Esophagus squamous epithelium (tissue), 5 donors: ENCODE measurements at places on chromosomes 3 and 15.

DNA sequence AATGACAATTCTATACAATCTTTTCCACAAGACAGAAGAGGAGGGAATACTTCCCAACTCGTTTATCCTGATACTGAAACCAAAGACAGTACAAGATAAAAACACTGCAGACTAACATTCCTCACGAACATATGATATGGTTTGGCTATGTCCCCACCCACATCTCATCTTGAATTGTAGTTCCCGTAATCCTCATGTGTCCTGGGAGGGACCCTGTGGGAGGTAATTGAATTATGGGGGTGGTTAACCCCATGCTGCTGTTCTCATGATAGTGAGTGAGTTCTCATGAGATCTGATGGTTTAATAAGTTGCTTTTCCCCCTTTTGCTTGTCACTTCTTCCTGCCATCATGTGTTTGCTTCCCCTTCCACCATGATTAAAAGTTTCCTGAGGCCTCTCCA lies 83.9 kb upstream of the PROK2 start:
- H3K27me3 ChIP-seq = no peaks in the 10 kb centered on the region
- no peak overlapping the region for H3K27ac ChIP-seq
- DNase-seq = no peak

- H3K36me3 ChIP-seq = no peaks in the 10 kb centered on the region
- peaks cover 39% of the 10 kb centered on the region for H3K4me1 ChIP-seq
- no peaks in the 10 kb centered on the region for H3K27me3 ChIP-seq
- no peak overlapping the region for H3K4me3 ChIP-seq
Observed at GRCh38 chr3:123089611-123090331, 22.9 kb downstream of the PDIA5 start.

GRCh38 chr3:13217736-13218540 lies 144.7 kb upstream of the IQSEC1 start:
- no peaks in the 10 kb centered on the region for H3K36me3 ChIP-seq
- DNase-seq = no peak
- H3K4me1 ChIP-seq = no peaks in the 10 kb centered on the region
- H3K27me3 ChIP-seq = peaks cover 26% of the 10 kb centered on the region

DNA sequence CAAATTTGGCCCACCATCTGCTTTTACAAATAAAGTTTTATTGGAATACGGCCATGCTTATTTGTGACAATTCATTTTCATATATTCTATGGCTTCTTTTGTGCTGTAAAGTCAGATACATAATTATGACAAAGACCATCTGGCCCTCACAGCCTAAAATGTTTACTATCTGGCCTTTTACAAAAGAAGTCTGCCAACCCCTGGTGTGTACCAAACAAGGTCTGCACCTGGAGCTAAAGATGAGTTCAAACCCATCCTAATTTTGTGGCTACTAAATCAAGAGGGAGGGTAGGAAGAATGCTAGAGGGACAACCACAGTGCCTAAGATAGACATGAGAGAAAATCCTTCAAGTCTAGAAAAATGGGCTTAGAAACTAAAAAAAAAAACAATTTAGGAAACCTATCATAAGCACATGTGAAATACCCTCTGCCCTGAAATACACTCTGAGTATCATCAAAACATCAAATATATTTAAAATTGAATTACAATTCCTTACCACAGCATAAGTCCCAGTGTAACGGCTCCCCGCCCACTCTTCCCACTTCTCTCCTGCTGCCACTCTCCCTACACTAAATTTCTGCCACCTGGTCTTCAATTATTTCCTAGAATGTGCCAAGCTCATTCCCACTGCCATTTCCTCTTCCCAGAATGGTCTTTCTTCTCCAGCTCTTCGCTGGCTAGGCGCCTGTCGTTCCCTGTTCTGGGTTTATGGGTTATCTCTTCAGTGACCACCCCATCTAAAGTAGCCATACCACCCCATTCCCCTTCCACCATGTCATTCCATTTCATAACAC lies 950.7 kb upstream of the CFAP20DC start:
- DNase-seq = no peak
- H3K36me3 ChIP-seq = no peaks in the 10 kb centered on the region
- H3K4me3 ChIP-seq = no peak overlapping the region
- no peak overlapping the region for H3K27ac ChIP-seq
- H3K4me1 ChIP-seq = no peaks in the 10 kb centered on the region

DNA sequence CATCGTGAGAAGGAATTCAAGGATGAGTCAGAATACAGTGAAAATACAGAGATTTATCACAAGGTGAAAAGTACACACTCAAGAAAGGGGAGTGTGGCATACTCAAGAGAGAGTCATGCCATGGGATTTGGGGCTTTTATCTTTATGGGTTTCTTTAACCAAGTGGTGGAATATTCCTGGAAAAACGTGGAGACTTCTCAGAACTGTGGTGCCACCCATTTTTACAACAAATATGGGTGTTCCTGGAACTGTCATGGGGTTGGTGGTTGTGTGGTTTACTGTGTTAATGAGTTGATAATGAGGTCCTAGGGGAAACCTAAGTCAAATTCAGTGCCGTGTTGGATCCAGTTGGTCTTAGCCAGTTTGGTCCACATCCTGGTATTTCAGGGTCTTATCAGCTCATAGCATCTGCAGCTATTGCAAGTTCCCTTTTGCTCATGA lies 497.2 kb downstream of the GABRG3 start:
- no peaks in the 10 kb centered on the region for H3K4me1 ChIP-seq
- H3K4me3 ChIP-seq = no peak overlapping the region
- H3K27me3 ChIP-seq = no peaks in the 10 kb centered on the region
- no peaks in the 10 kb centered on the region for H3K36me3 ChIP-seq

- peaks cover 8% of the 10 kb centered on the region for H3K4me1 ChIP-seq
- H3K27ac ChIP-seq = peak overlapping the region; percentile 97
- no peaks in the 10 kb centered on the region for H3K36me3 ChIP-seq
- no peak for DNase-seq
Observed at GRCh38 chr3:153159771-153160397, 2.1 kb upstream of the RAP2B start.

DNA sequence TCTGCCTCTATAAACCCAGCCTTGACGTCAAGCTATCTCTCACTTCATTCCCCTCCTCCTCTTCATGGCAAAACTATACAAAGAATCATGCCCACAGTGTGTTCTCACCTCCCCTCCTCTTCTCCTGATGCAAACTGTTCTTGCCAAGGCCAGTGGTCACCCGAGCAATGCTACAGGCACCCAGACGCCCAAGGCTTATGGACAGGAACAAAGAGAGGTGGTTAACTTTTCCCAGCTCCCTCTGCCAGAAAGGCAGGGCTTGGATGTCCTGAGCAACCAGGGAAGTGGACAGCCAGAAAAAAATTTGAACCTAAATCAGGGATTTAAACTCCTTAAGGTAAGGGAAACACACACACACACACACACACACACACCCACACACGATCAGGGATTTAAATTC lies 5.1 kb downstream of the SLC41A3 start:
- H3K4me1 ChIP-seq = peaks cover 24% of the 10 kb centered on the region
- DNase-seq = no peak
- no peak overlapping the region for H3K4me3 ChIP-seq
- H3K27me3 ChIP-seq = no peaks in the 10 kb centered on the region
- H3K36me3 ChIP-seq = peaks cover 4% of the 10 kb centered on the region

- H3K27me3 ChIP-seq = no peaks in the 10 kb centered on the region
- no peaks in the 10 kb centered on the region for H3K4me1 ChIP-seq
- no peak for DNase-seq
Observed at GRCh38 chr15:33866101-33866737, 102.1 kb upstream of the CHRM5 start.

DNA sequence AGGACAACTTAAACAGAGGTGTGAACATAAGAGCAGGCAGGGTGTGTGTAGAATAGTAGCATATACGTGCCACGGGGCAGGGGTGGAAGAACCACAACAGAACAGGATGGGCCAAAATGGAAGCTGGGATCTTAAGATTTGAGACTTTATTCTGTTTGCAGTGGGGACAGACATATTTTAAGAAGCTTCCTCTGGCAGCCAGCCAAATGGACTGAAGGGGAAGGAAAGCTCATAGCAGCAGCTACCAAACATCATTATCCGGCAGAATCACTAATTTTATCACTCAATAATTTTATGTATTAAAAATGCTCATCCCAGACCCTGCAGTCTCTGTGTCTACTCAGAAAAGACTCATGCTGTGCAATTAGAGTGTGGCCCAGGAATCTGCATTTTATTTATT lies 130.9 kb upstream of the CTDSPL start:
- no peak overlapping the region for H3K27ac ChIP-seq
- DNase-seq = no peak
- no peaks in the 10 kb centered on the region for H3K4me1 ChIP-seq
- H3K4me3 ChIP-seq = no peak overlapping the region
- no peaks in the 10 kb centered on the region for H3K27me3 ChIP-seq

DNA sequence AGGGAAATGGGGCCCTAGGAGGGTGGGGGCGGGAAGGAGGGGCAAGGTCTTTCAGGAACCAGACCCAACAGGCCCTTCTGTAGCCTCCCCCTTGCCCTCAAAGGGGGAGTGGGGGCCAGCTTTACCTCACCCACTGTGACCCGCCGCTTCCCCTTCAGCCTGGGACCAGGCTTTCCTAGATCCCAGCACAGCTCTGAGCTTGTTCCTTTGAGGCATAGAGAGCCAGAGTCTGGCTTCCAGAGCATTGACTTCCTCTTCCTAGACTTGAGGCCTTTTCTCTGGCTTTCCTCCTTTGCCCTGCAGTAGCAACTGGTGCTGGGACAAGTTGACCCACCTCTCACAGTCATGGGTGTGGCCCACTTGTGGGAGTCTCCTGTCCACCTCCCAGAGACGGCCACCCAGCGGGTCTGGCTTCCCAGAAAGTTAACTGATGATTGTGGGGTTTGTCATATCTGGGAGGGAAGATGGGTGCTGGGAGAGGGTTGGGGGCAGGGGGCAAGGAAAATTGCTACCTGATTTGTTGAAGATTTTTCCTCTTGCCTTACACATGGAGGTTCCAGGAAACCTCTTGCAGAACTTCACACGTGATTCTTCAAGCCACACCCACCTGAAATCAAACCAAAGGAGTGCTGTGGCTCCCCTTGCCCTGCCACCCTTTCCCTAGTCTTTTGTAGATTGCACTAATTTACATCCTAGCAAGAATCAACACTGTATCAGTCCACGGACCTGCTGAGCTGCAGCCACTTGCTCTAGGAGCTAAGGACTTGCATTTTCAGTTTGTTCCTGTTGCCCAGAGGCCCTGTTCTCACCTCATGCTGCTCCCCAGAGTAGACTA lies 4.1 kb upstream of the CHST14 start:
- no peak for DNase-seq
- H3K27me3 ChIP-seq = no peaks in the 10 kb centered on the region
- no peak overlapping the region for H3K4me3 ChIP-seq

DNA sequence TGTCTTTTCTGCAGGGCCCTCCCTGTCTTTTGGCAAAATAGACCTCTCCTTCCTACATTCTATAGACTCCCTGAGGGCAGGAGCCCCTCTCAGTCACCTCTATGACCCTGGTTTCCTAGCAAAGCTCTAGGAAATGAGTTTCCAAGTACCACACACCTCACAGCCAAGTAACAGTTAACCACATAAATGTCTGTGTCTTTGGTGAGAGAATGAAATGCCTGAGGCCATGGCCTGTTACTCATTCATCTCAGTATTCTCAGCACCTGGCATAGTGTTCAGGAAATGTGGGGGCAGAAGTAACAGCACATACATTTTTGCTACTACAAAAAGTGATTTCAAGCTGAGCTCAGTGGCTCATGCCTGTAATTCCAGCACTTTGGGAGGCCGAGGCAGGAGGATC lies 21.0 kb downstream of the RFT1 start:
- peaks cover under 1% of the 10 kb centered on the region for H3K36me3 ChIP-seq
- DNase-seq = no peak
- H3K4me3 ChIP-seq = no peak overlapping the region
- H3K27ac ChIP-seq = peak overlapping the region; percentile 73

GRCh38 chr3:15505479-15506165 lies 15.9 kb downstream of the COLQ start:
- no peaks in the 10 kb centered on the region for H3K36me3 ChIP-seq
- no peaks in the 10 kb centered on the region for H3K27me3 ChIP-seq
- H3K4me3 ChIP-seq = no peak overlapping the region
- no peak for DNase-seq
- no peak overlapping the region for H3K27ac ChIP-seq
- H3K4me1 ChIP-seq = no peaks in the 10 kb centered on the region

DNA sequence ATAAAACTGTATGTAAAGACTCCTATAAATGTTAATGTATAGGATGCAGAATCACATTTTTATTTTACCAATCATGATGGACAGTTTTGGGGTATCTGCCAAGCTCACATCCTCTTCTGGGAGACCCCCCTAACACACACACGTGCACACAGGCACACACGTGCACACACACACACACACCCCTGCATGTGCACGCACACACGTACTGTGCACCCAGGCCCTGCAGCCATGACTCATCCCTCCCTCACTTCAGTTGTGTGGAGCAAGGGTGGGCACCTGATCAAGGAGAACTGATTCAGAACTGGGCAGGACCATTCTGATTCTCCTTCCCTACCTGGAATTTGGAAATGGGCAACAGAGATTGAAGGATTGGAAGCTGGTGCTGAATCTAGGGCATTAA lies 16.0 kb upstream of the MINDY4B start:
- no peaks in the 10 kb centered on the region for H3K4me1 ChIP-seq
- DNase-seq = no peak
- H3K36me3 ChIP-seq = no peaks in the 10 kb centered on the region
- H3K27ac ChIP-seq = no peak overlapping the region
- H3K27me3 ChIP-seq = no peaks in the 10 kb centered on the region

GRCh38 chr3:60847791-60848190 lies 403.5 kb downstream of the FHIT start:
- no peak overlapping the region for H3K27ac ChIP-seq
- H3K4me3 ChIP-seq = no peak overlapping the region
- no peaks in the 10 kb centered on the region for H3K27me3 ChIP-seq
- H3K4me1 ChIP-seq = no peaks in the 10 kb centered on the region

DNA sequence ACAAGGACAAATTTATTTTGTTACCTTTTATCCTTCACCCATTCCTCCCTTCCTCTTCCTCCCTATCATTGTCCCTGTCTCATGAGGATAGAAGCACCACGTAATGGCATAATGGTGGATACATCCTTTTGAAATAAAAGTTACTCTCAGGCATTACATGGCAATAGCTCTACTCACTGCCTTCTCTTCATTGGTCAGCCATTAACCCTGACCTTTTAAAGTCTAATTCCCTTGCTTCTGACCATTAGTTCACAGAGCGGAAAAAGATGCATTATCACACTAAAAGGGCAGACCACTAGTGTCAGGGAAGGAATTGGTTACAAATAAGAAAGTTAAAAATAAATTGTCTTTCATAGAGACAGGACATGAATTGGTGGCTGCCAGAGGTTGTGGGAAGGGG lies 54.6 kb upstream of the EIF1B start:
- DNase-seq = no peak
- H3K4me1 ChIP-seq = no peaks in the 10 kb centered on the region
- no peaks in the 10 kb centered on the region for H3K36me3 ChIP-seq
- H3K27ac ChIP-seq = no peak overlapping the region
- no peaks in the 10 kb centered on the region for H3K27me3 ChIP-seq
- no peak overlapping the region for H3K4me3 ChIP-seq
